ENCODE measurements at places on chromosomes 5 and 9.

DNA sequence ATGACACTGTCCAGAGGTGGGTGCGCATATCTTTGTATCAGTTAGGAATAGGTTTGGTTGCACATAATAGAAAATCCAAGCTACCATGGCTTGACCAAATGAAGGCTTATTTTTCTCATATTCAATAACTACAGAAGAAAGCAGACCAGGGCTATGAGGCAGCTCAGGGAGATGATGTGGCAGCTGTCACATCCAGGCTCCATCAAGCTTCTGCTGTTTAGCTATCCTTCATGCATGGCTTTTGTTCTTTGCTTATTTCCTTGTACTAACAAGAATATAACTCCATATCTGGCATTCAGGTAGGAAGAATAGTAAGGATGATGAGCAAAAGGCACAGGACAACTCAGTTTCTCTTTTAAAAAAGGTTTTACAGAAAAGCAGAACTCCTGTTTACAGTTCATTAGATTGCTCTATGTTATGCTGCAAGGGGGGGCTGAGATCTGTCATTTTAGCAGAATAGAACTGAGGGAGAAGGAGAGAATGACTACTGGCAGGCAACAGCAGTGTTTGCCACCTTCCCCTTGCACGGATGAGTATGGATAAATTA is 336.1 kb downstream of the MLLT3 start:
- DNase-seq, result no peak

DNA sequence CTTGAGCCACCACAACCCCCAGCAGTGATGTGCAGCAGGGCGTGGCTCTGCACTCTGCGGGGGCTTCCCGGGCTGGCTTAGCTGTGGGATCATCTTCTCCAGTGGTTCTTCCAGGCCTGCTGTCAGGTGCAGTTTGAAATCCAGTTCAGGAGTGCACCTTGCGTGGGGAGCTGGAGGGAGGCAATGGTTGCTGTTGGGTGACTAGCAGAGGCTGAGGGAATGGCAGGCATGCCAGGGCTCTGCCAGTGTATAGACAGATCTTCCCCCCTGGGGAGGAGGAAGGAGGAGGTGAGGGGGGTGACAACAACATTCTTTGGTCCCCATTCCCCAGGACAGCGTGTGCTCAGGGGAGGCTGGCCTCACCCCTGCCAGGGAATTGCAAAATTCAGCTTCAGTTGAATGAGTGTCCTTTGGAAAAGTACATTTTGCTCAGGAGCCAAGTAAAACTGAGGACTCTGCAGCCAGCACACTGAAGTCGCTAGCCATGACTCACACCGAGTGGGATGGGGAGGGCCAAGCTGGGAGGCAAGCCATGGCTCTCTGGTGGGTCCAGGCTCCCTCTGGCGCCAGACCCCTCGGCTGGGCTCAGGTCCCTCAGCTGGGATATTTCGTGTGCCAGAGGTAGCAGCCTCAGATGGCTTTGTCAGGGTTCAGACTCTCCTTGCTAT is 35.0 kb downstream of the ERGIC1 start:
- no peak for DNase-seq

GRCh38 chr9:37944266-37944650 is 40.3 kb upstream of the SLC25A51 start:
- no peak for DNase-seq

DNA sequence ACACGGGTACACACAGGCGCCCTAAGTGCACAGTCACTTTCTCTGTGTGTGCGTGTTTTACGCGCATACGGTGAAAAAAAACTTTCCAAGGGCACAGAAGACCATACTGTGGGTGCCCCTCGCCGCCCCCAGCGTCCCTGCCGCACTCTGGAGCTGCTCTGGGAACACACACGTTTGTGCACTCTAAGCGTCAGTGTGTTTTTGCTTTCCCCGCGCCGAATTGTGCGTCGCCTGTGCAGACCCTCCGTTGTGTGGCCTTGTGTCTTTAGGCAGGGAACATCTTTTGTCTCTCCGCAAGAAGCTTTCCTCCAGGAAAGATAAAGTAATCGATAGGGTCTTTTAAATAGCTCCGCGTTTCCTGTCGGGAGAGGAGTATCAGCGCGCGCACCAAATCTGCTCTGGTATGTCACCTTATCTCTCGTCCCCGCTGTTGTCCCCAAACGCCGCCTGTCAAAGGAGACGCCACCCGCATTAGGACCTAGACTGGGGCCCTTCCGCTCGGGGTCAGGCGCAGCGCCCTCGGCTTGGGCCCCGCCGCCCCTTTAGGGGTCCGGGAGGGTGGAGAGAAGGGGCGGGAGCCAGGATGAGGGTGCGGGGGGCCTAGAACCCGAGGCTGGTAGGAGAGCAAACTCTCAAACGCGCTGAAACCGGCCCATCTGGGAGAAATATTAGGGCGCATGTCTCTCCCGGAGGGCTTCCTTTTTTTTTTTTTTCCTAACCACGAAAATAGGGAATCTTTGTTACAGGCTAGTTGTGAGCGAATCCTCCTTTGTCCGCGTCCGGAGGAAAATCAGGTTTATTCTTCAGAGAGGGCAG is 10.5 kb upstream of the NKX2-5 start:
- DNase-seq, result no peak

DNA sequence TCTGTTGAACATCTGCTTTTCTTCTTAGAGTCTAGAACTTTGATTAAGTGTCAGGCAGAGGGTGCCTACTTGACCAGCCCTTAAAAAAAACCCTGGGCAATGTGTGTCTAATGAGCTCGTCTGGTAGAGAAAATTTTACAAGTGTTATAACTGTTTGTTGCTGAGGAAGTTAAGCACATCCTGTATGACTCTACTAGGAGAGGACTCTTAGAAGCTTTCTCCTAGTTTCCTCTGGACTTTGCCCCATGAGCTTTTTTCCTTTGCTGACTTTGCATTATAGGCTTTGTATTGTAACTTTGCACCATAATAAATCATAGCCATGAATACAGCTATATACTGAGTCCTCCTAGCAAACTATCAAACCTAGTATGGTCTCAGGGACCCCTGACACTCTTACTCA is 39.4 kb downstream of the GNG10 start:
- DNase-seq, result no peak

DNA sequence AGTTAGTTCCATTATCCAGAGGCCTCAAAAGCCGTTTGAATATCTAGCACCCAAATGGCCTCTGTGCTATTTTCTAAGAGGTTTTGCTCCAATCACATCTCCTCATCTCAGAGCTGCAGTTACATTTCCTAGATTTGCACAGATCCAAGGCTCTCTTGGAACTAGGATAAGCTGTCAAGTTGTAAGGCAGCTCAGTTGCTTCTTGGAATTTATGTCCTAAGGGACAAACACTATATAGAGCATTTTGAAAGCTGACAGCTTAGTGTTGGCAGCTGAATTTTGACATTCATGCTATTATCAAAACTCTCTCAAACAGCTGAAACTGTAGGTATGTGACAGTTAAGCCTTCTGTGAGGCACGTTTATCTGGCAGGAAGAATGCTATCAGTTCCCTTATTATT is 97.0 kb downstream of the MACIR start:
- DNase-seq, result no peak

GRCh38 chr5:95822043-95822541 is 434 bp downstream of the GLRX start:
- no peak for DNase-seq

GRCh38 chr5:9169557-9169902 is 376.3 kb downstream of the SEMA5A start:
- DNase-seq, result no peak

DNA sequence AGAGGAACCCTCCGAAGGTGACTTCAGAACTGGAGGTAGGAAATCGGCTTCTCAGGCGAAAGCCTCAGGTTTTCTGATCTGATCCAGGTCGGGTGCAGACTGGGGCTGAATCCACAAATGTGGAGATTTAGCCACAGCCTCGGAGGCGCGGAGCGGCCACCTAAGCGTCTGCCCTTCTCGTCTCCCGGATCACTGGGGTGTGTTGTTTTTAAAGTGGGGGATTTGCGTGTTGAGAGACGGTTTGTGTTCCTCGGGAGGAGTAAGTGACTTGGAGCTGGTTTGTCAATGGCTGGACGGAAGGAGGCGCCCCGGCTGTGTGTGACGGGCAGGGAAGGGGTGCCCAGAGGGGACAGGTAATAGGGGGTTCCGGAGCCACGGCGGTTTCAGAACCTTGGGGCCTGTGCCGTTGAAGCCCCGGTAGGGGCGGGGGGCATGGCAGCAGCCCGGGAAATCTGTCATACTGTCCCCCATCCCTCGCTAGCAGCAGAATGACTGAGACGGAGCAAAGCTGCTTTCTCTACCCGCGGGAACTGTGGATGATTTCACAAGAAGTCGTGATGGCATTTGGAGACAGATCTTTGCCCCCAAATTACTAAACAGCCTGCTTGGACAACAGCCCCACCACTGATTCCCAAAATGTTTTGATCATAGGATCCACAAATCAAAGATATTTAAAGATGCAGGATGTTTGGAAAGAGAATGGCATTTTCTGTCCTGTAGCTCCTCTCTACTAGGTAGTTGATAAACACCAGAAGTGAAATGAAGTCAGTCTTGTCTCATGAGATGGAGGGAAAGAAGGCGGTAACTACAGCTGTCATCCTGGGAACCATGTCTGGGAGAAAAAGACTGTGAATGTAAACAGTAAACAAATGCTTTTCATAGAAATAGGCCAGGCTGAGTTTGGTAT is 216.5 kb downstream of the PDZD2 start:
- no peak for DNase-seq

All from type B pancreatic cell (in vitro differentiated cells).